Activated T-helper 1 cell treated with anti-CD3 and anti-CD28 coated beads, Interleukin-12 subunit alpha, Interleukin-12 subunit beta, Interleukin-2, Interleukin-4 antibody, amounts not matched to agents 30 ng/mL and 10 ng/mL and 1 ng/mL, durations not matched to agents 14 hours and 24 hours and 36 hours (primary cell): ENCODE measurements at places on chromosomes 11 and 22. TPM values are rescaled to one million over a fixed set of nuclear protein-coding genes. Genes with fewer than 3 reads are reported as not detected.

Gene PDXP
- total RNA-seq: 47.0 and 50.4 TPM in 2 replicates

Gene BTBD18
- total RNA-seq: 0.07 TPM in 1 of 2 replicates, not detected in the other

Gene PEX26
- 50.0 and 54.4 TPM in 2 replicates for total RNA-seq

DNA sequence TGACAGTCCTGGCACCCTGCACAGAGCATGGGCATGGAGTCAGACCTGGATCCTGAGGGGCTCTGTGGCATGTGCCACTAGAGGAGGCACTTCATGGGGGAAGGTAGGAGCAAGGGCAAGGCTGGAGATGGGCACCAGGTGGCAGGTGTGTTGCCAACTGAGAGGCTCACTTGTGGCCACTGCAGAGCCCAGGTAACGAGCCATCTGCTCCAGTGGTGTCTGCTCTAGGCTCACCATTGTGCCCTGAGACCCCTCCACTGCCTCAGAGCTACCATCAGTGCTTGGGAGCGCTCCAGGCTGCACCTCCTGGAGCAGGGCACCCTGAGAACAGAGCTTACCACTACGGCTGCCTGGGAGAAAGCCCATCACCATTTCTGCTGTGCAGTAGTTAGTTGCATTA, 1.3 kb upstream of the ZDHHC8 start:
- peaks cover 15% of the 10 kb centered on the region for H3K36me3 ChIP-seq
- no peaks in the 10 kb centered on the region for H3K27me3 ChIP-seq
- peak overlapping the region; percentile 65 for H3K27ac ChIP-seq
- peaks cover 10% of the 10 kb centered on the region for H3K4me1 ChIP-seq
- no peak for DNase-seq

- no peaks in the 10 kb centered on the region for H3K36me3 ChIP-seq
- H3K27me3 ChIP-seq: no peaks in the 10 kb centered on the region
- H3K4me1 ChIP-seq: no peaks in the 10 kb centered on the region
Measured at GRCh38 chr11:70482529-70482917, 84.2 kb downstream of the CTTN start.

DNA sequence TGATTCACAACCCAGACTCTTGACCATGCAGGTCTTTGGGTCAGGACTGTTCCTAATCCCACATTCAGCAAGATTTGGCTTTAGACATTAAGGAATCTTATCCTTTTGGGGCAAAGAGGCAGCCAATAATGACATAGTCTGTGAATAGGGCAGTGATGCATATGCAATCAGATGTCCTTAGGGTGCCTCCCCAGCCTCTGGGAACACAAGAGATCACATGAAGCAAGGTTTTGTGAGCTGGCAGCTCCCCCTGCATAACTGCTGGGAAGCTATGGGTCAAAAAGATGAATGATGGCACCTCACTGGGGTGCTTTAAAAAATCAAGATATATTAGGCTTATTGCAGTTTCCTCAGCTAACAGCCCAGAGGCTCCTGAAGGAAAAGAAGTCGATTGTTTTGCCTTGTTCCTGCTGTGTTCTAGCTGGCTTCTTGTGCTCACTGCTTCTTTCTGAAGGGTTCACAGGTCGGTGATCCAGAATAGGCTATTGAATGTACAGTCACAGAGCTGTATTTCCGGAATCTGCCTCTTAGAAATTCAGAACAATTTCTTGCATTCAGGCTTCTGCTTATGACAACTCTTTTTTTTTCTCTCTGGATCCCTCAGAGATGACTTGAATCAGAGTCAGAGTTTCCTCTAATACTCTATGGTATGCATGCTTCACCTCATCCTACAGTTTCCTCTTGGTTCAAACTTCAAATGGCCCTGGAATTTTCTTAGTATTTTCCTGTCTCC, 31.7 kb downstream of the INSC start:
- DNase-seq: no peak
- no peaks in the 10 kb centered on the region for H3K36me3 ChIP-seq
- H3K4me1 ChIP-seq: peaks cover 20% of the 10 kb centered on the region
- H3K27ac ChIP-seq: no peak overlapping the region
- H3K27me3 ChIP-seq: peaks cover 3% of the 10 kb centered on the region
- H3K4me3 ChIP-seq: no peak overlapping the region

- no peak overlapping the region for H3K4me3 ChIP-seq
- no peak overlapping the region for H3K27ac ChIP-seq
- DNase-seq: no peak
- no peaks in the 10 kb centered on the region for H3K27me3 ChIP-seq
- H3K36me3 ChIP-seq: no peaks in the 10 kb centered on the region
Measured at GRCh38 chr11:1468473-1469066, 18.0 kb downstream of the MOB2 start.

DNA sequence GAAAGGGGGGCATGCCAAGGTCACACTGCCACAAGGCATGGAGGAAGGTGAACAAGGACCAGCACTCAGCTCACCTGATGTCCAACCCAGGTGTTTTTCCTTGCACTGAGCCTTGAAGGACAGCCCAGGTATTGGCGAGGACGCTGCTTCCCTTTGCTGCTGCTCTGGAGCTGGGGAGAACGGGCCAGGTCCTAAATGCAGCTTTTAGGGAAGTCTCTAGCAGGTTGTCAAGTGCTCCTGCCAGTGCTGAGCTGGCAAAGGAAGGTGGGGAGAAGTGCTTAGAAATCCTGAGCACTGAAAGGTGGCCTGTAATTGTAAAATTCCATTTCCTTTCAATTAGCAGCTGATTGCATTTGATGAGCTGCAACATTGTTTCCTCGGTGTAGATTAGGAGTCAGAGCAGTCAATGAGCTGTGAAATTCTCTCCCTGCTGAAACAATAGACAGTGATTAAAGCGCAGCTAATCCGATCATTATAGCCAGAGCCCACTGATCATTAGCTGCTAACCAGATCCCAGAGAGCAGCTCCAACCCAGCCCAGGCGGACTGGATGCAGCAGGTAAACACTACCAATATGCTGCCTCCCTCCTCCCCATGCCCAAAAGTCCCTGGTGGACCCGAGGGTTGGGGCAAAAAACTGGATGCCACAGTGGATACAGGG, 507.6 kb downstream of the INSC start:
- H3K27ac ChIP-seq: no peak overlapping the region
- H3K36me3 ChIP-seq: no peaks in the 10 kb centered on the region
- peaks cover 3% of the 10 kb centered on the region for H3K27me3 ChIP-seq
- H3K4me1 ChIP-seq: no peaks in the 10 kb centered on the region

DNA sequence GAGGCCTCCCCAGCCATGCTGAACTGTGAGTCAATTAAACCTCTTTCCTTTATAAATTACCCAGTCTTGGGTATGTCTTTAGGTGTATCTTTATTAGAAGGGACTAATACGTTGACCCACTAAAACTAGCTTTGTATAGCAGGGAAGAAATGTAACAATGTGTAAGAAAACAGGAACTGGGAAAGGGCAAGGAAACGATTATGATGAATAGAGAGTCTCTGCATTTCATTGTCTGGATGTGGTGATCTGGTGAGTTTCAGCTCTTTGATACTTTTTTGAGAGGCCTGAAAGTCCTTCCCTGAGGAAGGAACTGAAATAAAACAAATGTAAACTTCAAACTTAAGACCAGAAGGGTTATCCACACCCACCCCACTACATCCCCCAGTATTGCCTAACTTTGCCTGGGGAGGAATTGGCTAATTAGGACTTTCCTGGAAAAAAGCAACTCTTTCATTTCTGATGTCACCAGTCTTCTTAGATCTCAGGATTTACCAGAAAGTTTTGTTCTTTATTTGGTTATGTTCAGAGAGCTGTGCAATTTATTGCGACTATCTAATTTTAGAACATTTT, 119.0 kb downstream of the LDLRAD3 start:
- no peaks in the 10 kb centered on the region for H3K36me3 ChIP-seq
- no peak for DNase-seq
- no peaks in the 10 kb centered on the region for H3K4me1 ChIP-seq
- H3K27ac ChIP-seq: no peak overlapping the region

- H3K27ac ChIP-seq: no peak overlapping the region
- no peak for DNase-seq
- H3K4me3 ChIP-seq: no peak overlapping the region
Measured at GRCh38 chr11:62918531-62918930, 2.6 kb downstream of the CHRM1 start.

GRCh38 chr11:128825050-128825784, 41.9 kb downstream of the KCNJ1 start:
- no peaks in the 10 kb centered on the region for H3K27me3 ChIP-seq
- peaks cover 9% of the 10 kb centered on the region for H3K36me3 ChIP-seq
- peaks cover 13% of the 10 kb centered on the region for H3K4me1 ChIP-seq
- no peak overlapping the region for H3K27ac ChIP-seq
- DNase-seq: no peak

DNA sequence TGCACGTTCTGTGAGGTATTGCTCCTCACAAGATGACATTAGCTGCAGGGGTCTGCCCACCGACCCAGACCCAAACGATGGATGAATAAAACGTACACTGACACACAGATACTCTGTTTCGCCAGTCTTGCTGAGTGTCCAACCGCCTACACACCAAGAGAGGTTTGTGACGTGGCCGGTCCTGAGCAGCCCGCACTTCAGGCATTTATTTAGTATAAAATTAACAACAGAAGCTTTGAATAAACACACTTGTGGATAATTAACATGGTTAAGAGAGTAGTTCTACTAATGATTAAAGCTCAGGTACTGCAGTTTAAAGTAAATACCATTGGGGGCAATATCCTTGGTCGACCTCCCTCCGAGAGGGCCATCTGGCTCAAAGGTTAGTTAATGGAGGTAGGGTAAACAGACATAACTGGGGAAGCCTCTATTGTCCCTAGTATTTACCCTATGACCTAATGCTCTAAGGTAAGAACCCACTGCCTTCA, 75.7 kb downstream of the CCDC83 start:
- no peak overlapping the region for H3K4me3 ChIP-seq
- peaks cover 26% of the 10 kb centered on the region for H3K27me3 ChIP-seq
- H3K36me3 ChIP-seq: peaks cover 2% of the 10 kb centered on the region
- no peak for DNase-seq

DNA sequence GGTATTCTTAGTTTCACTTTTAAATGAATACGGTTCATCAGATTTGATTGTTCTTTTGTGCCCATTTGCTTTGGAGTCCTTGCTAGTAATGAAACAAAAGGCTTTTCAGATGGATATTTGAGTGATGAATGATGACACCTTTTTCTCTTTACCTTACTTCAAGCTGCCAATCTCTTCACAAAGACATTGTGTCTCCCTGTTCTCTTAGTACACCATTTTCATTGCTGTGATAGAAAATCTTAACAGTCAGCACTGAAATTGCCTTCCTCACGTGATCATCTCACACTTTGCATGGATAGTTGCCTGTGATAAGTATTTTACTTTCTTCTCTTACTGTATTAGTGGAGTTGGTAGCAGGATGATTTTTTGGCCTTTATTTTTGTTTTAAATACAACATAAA, 396.6 kb downstream of the NELL1 start:
- no peaks in the 10 kb centered on the region for H3K4me1 ChIP-seq
- no peak overlapping the region for H3K27ac ChIP-seq
- no peak for DNase-seq
- H3K36me3 ChIP-seq: no peaks in the 10 kb centered on the region

GRCh38 chr11:72245263-72245816, 1.4 kb upstream of the PHOX2A start:
- H3K27ac ChIP-seq: no peak overlapping the region
- peaks cover 52% of the 10 kb centered on the region for H3K27me3 ChIP-seq
- H3K4me1 ChIP-seq: peaks cover 17% of the 10 kb centered on the region

- peaks cover 8% of the 10 kb centered on the region for H3K27me3 ChIP-seq
- H3K4me1 ChIP-seq: no peaks in the 10 kb centered on the region
- no peak for DNase-seq
- no peak overlapping the region for H3K27ac ChIP-seq
- no peak overlapping the region for H3K4me3 ChIP-seq
- no peaks in the 10 kb centered on the region for H3K36me3 ChIP-seq
Measured at GRCh38 chr11:125332821-125333220, 163.2 kb downstream of the FEZ1 start.
